Natural killer cell treated with Interleukin-12 subunit alpha and Interleukin-12 subunit beta and Interleukin-15 and Interleukin-18, amount 100 ng/mL, for 72 hours (primary cell): ENCODE measurements at places on chromosomes 5 and 9. TPM values are rescaled to one million over a fixed set of nuclear protein-coding genes. Genes with fewer than 3 reads are reported as not detected.

DNA sequence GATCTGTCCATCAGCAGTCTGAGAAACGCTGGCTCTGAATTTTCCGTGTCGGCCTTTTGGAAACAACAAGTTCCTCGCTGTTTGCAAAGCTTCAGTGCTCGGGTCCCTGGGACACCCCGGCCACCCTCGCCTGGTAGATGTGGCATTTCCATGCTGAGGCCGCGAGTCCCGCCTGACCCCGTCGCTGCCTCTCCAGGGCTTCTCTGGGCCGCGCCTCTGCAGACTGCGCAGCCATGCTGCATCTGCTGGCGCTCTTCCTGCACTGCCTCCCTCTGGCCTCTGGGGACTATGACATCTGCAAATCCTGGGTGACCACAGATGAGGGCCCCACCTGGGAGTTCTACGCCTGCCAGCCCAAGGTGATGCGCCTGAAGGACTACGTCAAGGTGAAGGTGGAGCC is 4.7 kb downstream of the NTNG2 start:
- peaks cover 6% of the 10 kb centered on the region for H3K36me3 ChIP-seq
- peaks cover 24% of the 10 kb centered on the region for H3K27me3 ChIP-seq
- peaks cover 22% of the 10 kb centered on the region for H3K4me1 ChIP-seq

DNA sequence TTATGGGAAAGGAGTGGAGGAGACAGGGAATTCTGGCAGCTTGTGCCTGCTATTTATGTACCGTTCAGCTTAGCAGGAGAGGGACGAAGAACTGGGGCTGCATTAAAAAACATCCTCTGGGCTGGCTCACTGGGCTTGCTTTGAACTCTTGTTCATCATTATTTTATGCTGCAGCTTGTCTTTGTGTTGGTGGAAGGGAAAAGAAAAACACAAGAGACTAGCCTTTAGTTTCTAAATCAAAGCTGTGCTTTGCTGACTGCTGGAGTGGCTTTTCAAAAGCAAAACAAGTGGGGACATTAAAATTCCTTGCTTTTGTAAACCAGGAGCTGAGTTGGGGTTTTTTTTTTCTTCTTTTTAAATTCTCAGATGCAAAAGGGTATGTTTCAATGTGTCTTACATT is 5.9 kb upstream of the RGMB start:
- H3K36me3 ChIP-seq = no peaks in the 10 kb centered on the region
- H3K27ac ChIP-seq = no peak overlapping the region
- H3K27me3 ChIP-seq = peaks cover 75% of the 10 kb centered on the region
- peaks cover 38% of the 10 kb centered on the region for H3K4me1 ChIP-seq
- DNase-seq = no peak
- peak overlapping the region; percentile 63 for H3K4me3 ChIP-seq

GRCh38 chr5:3843706-3844105 is 248.1 kb downstream of the IRX1 start:
- peaks cover 19% of the 10 kb centered on the region for H3K4me1 ChIP-seq
- no peaks in the 10 kb centered on the region for H3K27me3 ChIP-seq
- H3K36me3 ChIP-seq = no peaks in the 10 kb centered on the region
- no peak for DNase-seq
- H3K27ac ChIP-seq = no peak overlapping the region

DNA sequence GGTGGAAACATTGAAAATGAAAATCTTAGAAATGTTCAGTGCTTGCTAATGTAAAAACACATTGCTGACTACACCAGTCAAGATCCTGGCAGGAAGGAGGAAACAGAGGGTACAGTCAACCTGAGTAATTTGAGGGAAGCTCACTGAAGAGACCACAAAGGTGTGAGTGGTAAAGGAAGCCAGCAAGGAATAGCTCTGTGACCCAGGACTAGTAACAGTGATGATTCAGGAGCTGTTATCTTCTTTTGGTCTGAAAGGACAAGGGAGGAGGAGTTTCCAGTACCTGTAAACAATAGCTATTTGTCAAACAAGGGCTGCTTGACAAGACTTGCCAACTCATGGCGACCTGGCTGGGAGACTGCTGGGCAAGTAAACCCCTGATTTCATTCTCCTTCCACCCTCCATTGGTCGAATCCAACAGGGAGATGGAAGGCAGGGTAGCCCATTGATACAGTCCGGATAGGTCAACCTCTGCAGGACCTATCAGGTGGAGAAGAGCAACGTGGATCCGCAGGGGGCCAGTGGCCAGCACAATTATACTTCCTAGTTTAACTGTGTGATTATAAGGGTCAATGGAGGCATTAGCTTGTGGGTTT is 68.1 kb downstream of the MAMDC2 start:
- H3K27ac ChIP-seq = no peak overlapping the region
- no peak overlapping the region for H3K4me3 ChIP-seq
- DNase-seq = no peak
- peaks cover 27% of the 10 kb centered on the region for H3K27me3 ChIP-seq

DNA sequence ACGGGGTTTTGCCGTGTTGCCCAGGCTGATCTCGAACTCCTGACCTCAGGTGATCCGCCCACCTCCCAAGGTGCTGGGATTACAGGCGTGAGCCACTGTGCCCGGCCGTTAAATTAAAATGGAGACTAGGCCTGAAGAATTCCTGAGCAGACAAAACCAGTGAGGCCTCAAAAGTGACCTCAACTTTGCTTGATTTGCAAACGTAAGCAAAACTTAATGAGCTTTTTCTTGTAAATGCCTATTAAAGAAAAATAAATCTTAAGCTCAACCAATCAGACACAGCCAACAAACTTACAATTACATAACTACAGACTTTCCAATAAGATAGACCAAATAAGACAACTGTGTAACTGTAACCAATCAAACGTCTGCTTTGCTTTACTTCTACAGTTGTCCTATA is 111.3 kb upstream of the SEMA6A start:
- DNase-seq = no peak
- no peak overlapping the region for H3K4me3 ChIP-seq
- no peaks in the 10 kb centered on the region for H3K4me1 ChIP-seq
- no peaks in the 10 kb centered on the region for H3K27me3 ChIP-seq

DNA sequence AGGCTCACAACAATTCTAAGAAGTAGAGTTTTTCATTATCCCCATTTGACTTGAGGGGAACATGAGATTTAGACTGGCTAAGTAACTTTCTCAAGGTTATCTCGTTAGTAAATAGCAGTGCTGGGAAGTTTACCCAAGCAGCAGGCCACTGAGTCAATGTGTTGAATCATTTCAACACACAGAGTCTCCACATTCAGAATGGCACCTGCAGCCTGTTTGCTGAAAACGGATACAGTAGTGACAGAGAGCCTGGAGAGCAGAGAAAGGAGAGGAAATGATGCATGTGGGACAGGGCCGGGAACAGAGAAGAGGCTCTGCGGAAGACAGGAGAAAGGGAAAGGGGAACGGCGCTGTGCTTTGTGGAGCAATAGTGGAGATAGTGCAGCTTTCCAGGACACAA is 33.5 kb upstream of the ZSWIM6 start:
- H3K27me3 ChIP-seq = no peaks in the 10 kb centered on the region
- H3K4me1 ChIP-seq = no peaks in the 10 kb centered on the region
- no peaks in the 10 kb centered on the region for H3K36me3 ChIP-seq
- no peak overlapping the region for H3K4me3 ChIP-seq

DNA sequence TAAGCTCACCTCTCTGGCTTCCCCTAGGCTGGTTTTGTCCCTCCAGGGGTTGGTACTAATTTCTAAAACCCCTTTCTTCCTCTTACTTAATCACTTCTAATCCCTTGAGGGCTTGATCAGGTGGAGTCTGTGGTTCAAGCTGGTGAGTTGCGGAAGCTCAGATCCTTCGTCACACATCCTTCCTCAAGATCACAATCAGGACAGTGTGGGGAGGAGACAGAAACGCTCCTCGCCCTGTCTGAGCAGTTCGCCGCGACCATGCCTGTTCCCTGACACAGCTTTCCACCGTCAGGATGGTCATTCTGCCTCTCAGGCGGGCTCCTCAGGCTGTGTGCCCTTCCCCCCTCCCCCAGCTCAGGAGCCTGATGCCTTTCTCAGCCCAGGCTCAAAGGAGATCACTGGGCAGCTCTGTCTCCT is 24.3 kb downstream of the CPLX2 start:
- H3K4me1 ChIP-seq = peaks cover 18% of the 10 kb centered on the region
- H3K4me3 ChIP-seq = peak overlapping the region; percentile 59
- no peaks in the 10 kb centered on the region for H3K36me3 ChIP-seq

- H3K27ac ChIP-seq = no peak overlapping the region
- peaks cover 11% of the 10 kb centered on the region for H3K4me1 ChIP-seq
- H3K27me3 ChIP-seq = peaks cover 22% of the 10 kb centered on the region
Measured at GRCh38 chr9:89000371-89000781, 9.1 kb downstream of the S1PR3 start.

- DNase-seq = no peak
- no peaks in the 10 kb centered on the region for H3K27me3 ChIP-seq
Measured at GRCh38 chr5:54772684-54773083, 212.7 kb downstream of the ESM1 start.

DNA sequence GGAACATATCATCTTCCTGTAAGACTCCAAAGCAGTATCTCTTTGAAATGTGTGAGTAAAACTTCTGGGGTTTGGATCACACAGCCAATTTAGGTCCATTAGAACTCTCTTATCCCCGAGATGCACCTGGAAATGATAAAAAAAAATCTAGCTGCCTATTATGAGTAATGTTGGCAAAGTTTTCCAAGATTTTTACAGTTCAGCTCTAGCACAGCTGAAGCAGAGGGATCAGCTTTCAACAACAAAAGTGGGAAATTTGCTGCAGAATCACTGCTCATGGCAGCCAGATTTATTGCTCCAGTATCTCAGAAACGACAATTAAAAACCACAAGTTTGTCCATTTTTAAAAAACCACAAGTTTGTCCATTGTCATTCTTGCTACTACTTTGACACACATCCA is 292.2 kb downstream of the IRX2 start:
- DNase-seq = no peak
- H3K4me3 ChIP-seq = no peak overlapping the region
- no peak overlapping the region for H3K27ac ChIP-seq

- H3K27me3 ChIP-seq = no peaks in the 10 kb centered on the region
- H3K27ac ChIP-seq = no peak overlapping the region
- H3K4me3 ChIP-seq = no peak overlapping the region
- no peaks in the 10 kb centered on the region for H3K36me3 ChIP-seq
- H3K4me1 ChIP-seq = no peaks in the 10 kb centered on the region
Measured at GRCh38 chr5:135745897-135746500, 88.5 kb upstream of the SLC25A48 start.

DNA sequence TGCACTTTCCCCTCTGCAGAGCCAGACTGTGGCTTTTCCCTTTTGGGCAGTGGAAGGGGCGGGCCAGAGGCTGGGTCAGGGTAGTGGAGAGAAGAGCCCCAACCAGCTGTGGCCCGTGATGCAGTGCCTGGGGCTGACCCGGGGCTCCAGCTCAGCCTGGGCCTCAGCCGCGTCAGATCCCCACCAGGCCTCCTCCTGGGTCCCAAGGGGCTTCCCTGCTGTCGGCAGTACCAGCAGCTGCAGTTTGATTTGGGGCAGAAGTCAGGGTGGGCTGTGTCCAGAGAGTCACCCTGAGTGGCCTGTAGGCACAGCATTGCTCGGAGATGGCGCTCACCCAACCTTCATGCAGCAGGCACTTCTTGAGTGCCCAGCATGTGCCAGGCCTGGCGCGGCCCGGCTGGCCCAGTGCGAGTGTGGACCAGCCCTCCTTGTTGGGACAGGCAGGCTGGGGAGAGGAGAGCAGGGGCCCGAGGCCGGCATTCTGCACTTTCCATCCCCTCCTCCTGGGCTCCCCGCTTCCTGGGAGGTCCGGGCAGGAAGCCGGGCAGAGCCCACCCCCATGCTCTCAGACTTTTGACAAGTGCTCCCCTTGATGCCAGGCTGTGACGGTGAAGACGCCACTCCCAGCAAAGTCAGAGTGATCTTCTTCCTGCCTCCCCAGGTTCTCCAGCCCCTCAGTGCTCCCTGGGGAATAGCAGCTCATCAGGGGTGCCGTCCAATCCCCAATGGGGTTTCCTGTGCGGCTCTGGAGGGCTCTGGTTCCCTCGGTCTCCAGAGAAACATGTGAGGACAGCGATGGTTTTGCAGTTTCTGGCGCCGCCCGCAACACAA is 88.3 kb upstream of the COL5A1 start:
- H3K36me3 ChIP-seq = no peaks in the 10 kb centered on the region
- H3K27ac ChIP-seq = no peak overlapping the region
- H3K4me3 ChIP-seq = no peak overlapping the region
- no peak for DNase-seq

- H3K4me3 ChIP-seq = no peak overlapping the region
- H3K36me3 ChIP-seq = peaks cover 19% of the 10 kb centered on the region
- no peaks in the 10 kb centered on the region for H3K27me3 ChIP-seq
- H3K27ac ChIP-seq = no peak overlapping the region
- no peaks in the 10 kb centered on the region for H3K4me1 ChIP-seq
Measured at GRCh38 chr9:125460346-125460745, 198.7 kb downstream of the GAPVD1 start.

DNA sequence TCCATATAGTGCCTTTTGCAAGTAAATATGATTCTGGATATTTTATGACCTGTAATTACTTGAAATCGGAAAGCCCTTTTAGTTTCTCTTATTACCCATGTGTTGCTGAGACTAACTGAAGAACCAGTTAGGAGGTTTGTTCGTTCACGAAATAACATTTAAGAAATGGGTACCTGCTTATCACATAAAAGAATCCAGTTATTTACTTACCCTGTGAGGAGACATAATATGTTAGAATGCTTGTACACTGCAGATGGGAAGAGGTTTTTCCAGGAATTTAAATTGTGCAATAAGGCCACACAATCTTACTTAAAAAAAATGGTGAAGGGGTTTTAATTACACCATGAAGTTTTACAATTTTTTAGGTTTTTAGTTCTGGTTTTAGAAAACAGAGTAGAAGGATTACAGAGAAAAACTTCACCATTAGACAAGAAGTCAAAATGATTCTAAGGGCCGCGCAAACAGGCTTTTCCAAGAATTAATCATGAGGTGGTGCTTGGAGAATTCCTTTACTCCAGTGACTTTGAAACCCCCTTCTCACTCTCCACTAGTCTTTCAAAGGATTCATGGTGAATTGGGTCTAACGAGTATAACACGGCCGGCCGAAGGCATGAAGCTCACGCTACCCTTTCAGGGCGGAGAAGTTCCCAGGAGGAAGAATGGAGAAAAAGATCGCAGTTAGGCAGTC is 1.1 kb upstream of the PTGER4 start:
- no peak for DNase-seq
- H3K27ac ChIP-seq = peak overlapping the region; percentile 100
- H3K4me1 ChIP-seq = peaks cover 47% of the 10 kb centered on the region
- no peaks in the 10 kb centered on the region for H3K27me3 ChIP-seq

DNA sequence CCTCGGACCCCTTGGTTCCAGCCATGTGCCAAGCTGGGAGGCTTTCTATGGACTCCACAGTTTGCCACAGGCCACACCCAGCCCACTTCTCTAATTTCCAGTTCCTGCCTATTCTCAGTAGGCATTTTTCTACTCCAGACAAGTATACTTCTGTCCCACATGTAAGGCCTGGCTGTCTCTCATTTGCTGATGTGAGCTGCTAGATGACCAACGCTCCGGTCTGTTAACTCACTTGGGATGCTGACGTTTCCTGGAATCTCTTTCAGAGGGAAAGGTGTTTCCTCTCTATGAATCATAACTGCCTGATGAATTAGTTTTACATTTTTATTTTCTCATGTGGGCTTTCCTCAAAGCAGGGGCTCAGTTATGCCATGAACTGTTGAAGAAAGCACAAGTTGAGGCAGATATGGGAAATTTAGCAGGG is 36.3 kb downstream of the ERGIC1 start:
- H3K27ac ChIP-seq = no peak overlapping the region
- H3K27me3 ChIP-seq = no peaks in the 10 kb centered on the region
- H3K36me3 ChIP-seq = no peaks in the 10 kb centered on the region

The IL33 gene
- not detected for total RNA-seq

The FOXI1 gene
- total RNA-seq = 0.64 TPM

The XPA gene
- total RNA-seq = 12.5 TPM
